ENCODE measurements at places on chromosomes 11 and 22.
A peak's percentile ranks its signal among the peaks of the same experiment; 100 is the strongest.

DNA sequence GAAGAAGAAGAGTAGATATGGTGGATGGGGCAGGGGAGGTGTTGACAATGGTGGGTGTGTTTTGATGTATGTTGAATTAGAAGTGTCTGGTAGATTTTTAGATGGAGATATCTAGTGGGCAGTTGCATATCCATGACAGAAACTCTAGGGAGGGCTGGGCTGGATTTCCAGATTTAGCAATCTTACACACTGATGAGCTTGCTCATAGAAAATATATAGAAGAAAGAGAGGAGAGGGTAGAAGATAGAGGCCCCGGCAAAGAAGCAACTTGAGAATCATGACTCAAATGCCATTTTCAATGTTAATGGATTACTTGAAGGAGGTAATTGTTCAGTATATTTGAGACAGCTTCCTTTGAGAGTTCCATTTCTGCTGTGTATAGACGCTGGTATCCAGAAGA, 8.2 kb downstream of the REXO2 start:
- DNase-seq, result no peak

- DNase-seq, result no peak
Observed at GRCh38 chr11:83061883-83062282, 9.8 kb downstream of the RAB30 start.

- no peak for DNase-seq
Observed at GRCh38 chr22:18980829-18981228, 44.7 kb upstream of the PRODH start.

DNA sequence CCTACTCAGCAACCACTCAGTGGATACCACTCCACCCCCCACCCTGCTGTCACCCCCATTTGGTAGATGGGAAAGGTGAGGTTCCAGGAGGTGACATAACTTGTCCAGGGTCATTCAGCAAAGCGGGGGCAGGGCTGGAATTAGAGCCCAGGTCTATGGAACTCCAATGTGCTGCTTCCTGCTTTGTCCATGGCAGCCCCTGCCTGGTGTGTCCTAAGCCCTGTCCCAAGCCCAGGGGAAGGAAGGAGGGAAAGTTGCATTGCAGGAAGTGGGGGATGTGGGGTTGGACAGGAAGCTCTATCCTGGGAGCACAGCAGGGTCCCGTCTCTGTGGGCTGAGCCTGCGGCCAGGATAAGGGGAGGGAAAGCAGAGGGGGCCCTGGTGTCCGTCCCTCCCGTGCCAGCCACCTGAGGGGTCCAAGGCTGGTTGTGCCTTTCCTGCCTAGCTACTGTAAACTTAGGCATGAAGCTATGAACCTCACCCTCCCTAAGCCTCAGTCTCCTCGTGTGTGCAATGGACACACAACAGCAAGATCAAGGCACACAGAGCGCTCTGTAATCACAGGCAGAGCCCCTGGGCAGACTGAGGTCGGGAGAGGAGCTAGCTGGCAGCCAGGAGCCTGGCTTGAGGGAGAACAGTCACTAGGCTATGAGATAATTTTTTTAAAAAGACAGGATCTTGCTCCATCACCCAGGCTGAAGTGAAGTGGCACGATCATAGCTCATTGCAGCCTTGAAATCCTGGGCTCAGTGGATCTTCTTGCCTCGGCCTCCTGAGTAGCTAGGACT, 12.9 kb downstream of the GAL3ST1 start:
- no peak for DNase-seq

DNA sequence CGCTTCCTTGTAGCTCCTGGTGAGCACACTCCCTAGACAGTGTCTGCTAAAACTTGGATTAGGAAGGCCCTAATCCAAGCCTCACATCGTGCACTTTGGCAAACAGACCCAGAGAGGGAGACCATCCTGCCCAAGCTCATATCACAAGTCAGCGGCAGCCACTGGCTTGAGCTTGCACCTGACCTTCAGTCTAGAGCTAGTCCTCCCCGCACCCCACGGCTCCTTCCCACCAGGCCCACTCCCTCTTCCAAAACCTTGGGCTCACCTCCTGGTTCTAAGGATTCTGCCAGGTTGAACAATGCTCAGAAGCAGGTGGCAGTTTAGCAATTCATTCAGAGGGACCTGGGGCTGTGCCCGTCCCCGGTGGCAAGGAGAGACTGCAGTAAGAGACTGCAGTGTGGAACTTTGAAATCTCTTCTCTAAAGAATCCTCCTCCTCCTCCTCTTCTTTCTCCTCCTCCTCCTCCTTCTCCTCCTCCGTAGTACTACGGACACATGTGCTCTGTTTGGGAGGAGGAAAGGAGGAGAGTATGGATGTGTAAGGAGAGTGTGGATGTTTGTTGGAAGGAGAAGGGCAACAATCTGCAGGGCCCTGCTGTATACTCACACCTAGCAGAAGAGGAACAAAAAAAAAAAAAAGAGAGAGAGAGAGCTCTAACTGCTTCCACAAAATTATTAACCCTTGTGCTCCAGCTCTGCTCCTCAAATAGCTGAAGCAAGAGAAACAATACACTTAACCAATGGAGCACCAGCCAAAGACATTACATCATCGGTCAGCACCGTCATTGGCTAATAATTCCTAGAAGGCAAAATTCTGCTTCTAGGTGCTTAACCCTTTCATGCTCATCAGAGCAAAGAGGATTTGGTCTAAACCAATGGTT, 6.0 kb downstream of the SYN3 start:
- DNase-seq, result no peak

DNA sequence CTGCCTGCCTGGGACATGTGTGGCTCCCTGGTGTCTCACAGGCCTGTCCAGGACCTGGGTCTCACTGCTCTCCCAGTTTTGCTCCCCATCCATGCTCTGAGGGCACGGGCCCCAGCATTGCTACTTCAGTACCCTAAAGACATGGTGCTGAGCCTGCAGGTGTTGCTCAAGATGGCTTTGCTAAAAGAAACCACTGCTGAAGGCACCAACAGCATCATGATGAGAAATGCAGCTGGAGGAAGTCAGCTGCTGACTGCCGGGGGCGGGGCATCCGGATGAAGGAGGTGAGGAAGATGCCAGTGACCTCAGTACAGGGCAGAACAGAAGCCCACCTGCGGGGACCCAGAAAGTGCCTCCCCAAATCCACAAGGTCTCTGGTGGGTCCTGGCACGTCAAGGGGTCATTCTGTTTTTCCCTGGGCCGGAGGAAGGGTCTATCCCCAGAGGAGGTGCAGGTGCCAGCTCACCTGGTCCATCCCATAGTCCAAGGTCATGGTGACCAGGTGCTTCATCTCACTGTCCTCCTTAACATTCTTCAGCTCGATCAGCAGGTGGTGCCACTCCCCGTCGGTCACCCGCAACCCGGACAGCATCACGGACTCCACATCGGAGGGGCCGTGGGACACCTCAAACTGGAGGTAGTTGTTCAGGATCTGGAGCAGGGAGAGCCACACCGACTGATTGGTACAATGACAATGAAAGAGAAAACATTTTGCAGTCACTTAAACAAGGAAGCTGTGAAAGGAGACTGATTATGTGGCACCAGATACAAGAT, 63.9 kb downstream of the TRMU start:
- no peak for DNase-seq

- no peak for DNase-seq
Observed at GRCh38 chr11:9158898-9159391, 67.5 kb upstream of the SCUBE2 start.

DNA sequence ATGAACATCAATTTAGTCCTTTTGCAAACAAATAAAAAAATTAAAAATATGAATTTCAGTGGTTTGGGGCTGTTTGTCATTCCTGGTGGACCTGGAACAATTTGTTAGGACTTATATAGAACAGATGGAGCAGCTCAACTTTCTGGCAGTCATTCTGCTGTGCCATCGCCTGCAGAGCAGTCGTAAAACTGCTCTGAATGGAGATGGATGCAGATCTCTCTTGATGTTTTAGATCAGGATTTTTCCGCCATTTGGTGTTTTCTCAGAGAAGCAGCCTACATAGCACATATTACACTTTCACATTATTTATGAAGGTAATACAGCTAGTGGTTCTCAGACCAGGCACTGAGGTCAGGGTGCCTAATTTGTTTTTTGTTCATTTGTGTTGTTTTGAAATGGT, 31.8 kb upstream of the HSPA8 start:
- DNase-seq, result no peak

GRCh38 chr22:42820045-42820763, 36.9 kb downstream of the ARFGAP3 start:
- no peak for DNase-seq

DNA sequence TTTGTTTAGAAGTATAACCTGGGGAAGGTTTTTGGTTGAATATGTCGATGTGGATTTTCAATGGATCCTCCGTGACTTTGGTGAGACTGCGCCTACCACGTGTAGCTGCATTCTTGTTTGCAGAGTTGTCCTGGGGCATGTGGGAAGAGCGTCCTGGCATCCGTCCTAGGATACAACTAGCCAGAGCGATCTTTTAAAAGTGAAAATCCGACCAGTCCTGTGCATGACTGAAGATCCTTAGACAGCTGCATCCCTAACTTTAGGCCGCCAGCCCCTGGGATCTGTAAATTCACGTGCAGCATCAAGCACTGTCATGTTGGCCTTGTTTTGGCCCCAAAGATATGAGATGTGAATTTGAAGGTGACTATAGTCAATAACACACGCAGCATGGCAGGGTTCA, 22.4 kb upstream of the THY1 start:
- DNase-seq, result no peak

DNA sequence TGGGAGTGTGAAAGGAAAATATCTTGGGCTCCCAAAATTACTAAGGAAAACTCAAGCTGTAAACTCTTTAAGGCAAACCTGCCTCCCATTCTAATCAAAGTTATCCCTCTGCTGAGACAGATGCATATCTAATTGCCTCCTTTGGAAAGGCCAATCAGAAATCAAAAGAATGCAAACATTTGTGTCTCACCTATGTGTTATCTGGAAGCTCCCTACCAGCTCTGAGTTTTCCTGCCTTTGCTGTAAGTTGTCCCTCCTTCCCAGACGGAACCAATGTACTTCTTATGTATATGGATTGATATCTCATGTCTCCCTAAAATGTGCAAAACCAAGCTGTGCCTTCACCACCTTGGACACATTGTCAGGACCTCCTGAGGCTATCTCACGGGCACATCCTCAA, 95.8 kb downstream of the AASDHPPT start:
- no peak for DNase-seq

- no peak for DNase-seq
Observed at GRCh38 chr11:110710628-110711381, 1.4 kb downstream of the ARHGAP20 start.

GRCh38 chr11:18461909-18462308, 6.3 kb downstream of the LDHAL6A start:
- DNase-seq, result no peak

DNA sequence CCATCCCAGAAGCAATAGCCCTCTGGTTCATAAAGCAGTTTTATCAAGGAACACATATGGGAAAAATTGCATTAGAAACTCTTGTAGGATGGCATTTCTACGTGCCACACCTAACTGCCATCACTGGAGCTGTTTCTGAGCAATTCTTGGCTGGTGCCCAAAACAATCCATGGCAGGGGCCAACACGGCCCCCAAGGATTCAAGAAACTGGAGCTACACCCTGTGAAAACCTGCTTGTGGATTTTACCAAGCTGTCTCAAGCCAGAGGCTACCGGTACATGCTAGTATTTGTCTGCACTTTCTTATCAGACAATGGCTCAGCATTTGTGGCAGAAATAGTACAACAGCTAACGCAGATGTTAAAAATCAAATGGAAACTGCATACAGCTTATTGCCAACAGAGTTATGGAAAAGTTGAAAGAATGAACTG, 42.4 kb upstream of the GLYAT start:
- DNase-seq, result no peak

- no peak for DNase-seq
Observed at GRCh38 chr11:70510571-70510970, 112.2 kb downstream of the CTTN start.

- DNase-seq, result no peak
Observed at GRCh38 chr22:39444247-39444800, 12.5 kb upstream of the MGAT3 start.

GRCh38 chr11:114774599-114775361, 96.5 kb downstream of the NXPE2 start:
- DNase-seq, result peak; percentile 67

GRCh38 chr22:28188178-28188879, 269.3 kb upstream of the PITPNB start:
- no peak for DNase-seq

GRCh38 chr11:61940466-61940865, 9.7 kb upstream of the BEST1 start:
- no peak for DNase-seq

- DNase-seq, result no peak
Observed at GRCh38 chr11:39917256-39917655, 1542.2 kb downstream of the LRRC4C start.

DNA sequence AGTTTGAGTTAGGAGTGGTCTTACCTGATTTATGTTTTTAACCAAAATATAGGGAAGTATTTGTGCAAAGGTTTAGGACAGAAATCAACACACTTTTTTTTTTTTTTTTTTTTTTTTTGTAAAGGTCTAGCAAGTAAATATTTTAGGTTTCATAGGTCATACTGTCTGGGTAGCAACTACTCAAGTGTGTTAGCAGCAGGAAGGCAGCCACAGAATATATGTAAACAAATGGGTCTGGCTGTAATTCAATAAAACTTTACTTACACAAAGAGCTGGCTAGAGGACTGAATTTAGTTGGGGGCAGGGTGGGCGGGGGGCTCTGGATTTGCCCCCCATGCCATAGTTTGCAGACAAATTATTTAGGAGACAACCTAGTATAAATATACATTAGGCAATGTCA, 510.4 kb downstream of the NELL1 start:
- peak; percentile 33 for DNase-seq

GRCh38 chr22:46971099-46971763, 208.8 kb downstream of the TBC1D22A start:
- peak; percentile 39 for DNase-seq

DNA sequence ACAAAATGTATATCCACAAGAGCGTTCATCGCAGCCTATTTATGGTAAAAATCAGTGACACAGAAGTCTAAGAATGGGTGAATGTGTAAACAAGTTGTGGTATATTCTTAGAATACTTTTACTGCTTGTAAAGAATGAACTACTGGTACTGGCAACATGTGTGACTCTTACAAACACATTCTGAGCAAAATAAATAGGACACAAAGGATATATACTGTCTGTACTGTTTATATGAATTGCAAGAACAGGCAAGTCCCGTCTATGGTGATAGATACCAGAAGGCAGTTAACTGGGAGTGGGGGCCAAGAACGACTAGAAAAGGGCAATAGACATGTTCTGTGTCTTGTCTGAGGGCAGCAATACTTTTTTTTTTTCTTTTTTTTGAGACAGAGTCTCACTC, 112.6 kb downstream of the TBC1D22A start:
- no peak for DNase-seq

DNA sequence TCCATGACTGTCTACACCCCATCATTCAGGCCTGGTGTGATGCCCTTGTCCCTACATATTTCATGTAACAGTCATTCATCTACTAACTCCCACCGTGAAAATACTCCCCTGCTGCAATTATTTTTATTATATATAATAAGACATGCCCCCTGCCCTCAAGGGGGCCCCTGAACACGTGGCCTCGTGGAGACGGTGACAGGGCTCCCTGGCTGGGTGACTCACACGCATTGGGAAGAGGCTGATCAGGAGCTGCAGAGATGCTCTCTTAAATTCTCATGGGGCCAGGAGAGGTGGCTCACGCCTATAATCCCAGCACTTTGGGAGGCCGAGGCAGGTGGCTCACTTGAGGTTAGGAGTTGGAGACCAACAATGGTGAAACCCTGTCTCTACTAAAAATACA, 88.6 kb downstream of the ST3GAL4 start:
- DNase-seq, result no peak

Measured in COR-L47 (cell line).